ENCODE measurements at places on chromosomes 7 and 10.

GRCh38 chr10:124180044-124180745, 86.8 kb upstream of the CHST15 start:
- DNase-seq, result no peak

DNA sequence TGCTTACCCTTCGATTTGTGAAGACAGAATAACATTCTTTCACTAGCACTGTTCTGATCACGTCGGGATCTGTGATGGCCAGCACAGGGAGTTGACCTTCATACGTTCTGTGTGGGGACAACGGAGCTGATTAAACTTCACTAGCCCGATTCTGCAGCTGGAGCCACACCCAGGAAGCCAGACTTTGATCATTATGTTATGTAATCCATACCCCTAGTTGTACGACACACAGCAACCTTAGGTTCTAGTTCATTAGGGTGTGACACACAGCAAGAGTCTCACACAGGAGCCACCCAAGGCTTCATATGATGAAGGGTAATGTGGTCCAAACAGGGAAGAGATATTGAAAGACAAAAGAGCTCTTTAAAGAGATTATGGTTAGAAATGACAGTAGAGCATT, 7.2 kb downstream of the CYP3A5 start:
- DNase-seq, result no peak

DNA sequence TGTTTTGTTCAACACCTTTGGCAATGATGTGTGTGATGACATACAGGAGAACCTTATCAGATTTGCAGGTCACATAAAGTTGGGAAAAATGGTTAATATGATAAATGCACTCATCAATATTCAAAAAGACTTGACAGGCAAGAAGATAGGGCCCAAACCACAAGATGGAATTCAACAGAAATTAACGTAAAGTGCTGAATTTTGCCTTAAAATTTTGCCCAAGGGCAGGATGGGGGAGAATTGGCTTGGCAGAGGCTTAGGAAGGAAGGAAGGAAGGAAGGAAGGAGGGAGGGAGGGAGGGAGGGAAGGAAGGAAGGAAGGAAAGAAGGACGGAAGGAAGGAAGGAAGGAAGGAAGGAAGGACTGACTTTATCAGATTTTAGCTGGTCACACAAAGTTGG, 35.3 kb downstream of the CARD11 start:
- no peak for DNase-seq

GRCh38 chr10:107264742-107265141, 100.2 kb upstream of the SORCS1 start:
- DNase-seq, result no peak

DNA sequence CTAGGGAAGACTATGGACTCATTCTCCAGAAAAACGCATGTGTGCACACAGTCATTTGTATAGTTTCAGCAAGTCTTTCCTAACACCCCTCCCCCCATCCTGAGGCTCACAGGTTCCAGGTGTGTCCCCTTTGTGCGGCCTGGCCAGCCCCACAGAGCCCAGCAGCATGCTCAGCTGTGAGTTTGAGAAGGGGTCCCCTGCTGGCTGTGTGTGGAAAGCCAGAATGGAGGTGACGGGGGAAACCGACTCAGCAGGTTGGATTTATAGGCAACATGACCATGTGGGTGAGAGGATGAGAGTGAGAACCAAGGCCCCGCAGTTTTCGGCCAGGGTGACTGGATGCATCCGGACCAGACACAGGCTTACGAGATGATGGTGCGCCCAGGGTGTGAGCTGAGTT, 9.9 kb downstream of the PTPRE start:
- no peak for DNase-seq

DNA sequence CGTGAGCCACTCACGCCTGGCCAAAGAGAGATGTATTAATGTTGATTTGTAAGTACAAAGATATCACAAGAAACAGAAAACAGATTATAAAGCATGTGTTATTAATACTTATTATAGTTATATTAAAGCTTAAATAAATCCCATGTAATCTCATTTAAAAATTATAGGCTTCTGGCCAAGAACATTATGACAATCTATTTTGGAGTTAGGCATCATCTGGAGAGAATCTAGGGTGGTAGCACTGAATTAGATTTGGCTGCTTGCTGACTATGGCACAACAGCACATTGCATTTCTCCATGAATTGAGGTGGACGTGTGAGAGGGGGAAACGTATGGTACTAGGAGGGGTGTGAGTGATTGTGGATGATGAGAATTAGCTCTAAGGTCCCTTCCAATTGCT, 16.8 kb upstream of the SLC16A12 start:
- DNase-seq, result no peak

DNA sequence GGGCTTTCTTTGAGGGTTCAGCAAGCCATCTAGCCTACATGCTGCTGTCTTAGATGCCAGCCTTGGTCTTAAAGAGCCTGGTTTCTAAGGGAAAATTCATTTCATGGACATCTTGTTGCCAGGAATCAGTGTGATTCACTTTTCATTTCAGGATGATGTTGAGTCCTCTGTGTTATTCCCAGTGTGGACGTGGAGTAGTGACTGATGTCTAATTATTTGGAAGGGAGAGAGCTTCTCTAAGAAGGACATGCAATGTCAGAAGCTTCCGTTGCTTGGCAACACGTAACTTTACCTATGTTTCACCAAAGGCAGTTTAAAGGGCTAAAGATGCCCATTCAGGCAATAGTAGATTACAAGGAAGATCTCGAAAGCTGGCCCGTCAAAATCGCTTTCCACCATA, 89.0 kb downstream of the PTPRE start:
- DNase-seq, result no peak

DNA sequence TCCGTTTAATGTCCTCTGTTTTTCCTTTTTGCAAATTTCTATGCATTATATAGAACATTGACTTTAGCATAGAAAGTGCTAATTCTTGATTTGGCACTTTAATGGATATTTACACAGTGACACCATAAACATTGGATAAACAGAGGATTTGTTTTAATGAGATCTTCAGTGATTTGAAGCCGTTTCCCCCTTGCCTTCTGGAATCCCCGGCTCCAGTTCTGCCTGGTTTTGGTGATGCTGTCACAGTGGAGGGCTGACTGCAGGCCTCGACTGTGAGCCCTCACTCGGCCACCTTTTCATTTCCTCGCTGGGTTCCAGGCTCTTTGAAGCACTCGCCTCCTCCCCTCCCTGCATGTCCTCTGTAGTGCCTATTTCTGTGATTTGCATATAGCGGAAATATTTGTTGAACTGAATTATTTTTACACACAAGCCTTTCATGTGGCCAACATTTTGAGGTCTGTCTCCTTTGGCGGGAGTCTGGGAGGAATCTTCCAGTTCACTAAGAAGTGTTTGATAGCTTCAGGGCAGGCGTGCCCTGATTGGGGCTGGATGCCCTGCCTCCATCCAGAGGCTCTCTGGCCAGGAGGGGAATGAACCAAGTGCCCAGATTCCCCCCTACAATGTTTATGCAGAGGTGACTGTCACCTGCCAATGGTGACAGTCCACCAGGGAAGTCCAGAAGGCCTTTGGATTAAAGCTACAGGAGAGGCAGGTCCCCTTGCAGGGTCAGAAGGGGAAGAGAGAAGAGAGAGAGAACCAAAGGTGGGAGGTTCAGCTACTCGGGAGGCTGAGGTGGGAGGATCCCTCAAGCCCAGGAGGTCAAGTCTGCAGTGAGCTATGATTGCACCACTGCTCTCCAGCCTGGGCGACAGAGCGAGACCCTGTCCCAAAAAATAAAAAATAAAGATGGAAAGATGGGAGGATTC, 67.5 kb downstream of the CUX1 start:
- DNase-seq, result no peak

All from stimulated activated CD8-positive, alpha-beta memory T cell treated with anti-CD3 and anti-CD28 coated beads, Interleukin-4, amount 100 ng/mL, for 48 hours (primary cell).